ENCODE measurements at places on chromosomes 13 and 19.

- no peak for DNase-seq
These were observed 958.4 kb upstream of the SLC10A2 start for GRCh38 chr13:104024416-104025170.

GRCh38 chr13:20716951-20717350 lies 13.5 kb downstream of the IL17D start:
- no peak for DNase-seq

- no peak for DNase-seq
These were observed 62.2 kb downstream of the RASA3 start for GRCh38 chr13:114070098-114070799.

DNA sequence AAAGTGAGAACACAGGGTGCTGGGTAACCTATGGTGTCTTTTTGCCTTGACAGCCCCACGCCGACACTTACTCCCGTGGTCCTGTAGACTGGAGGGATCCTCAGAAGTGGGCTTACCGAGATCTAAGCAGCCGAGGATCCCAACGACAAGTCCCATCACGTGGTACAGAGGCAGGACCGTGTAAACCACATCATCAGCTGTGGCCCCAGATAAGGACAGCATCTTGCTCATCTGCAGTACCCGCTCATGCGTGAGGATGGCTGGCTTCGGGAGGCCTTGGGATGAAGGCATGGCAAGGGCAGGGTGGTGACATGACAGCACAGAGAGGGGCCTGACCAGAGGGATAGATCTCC lies 2.1 kb downstream of the SLC27A5 start:
- no peak for DNase-seq

GRCh38 chr19:35104361-35104760 lies 11.3 kb upstream of the FXYD3 start:
- DNase-seq, result no peak

GRCh38 chr19:49779731-49780555 lies 13.1 kb downstream of the AP2A1 start:
- DNase-seq, result no peak

DNA sequence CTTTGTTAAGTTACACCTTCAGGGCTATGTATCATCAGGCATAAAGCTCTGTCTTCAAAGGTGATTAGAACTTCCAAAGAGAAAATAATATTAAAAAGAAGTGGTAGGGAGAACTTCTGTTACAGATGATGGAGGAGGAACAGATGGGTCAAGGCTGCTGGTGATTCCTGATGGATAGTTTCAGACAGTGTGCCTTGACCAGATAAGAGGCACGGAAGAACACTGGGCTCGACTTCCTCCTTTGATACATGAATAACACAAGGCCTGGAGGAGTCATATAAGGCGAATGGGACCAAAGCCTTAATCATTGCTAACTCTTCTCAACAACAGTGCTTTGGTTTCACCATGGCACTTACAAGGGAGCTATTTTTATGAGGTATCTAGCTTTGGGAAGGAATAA lies 128.1 kb upstream of the RXFP2 start:
- no peak for DNase-seq

DNA sequence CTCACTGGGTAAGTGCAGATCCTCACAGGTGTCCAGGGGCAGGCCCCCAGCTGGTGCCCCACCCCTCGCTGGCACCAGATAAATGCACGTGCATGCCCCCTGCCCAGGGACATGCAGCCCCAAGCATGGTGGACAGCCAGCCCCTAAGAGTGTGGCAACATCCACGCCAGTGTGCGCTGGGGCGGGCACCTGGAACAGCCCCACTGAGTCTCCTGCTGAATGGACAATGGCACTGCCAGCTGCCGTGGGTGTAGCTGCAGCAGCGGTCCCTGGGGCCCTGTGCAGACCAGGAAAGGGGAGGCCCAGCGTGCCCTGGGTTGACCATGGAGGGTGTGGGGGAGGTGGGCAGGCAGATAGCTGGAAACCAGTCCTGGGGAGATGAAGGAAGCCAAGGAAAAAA lies 538.7 kb upstream of the SGCG start:
- no peak for DNase-seq

- DNase-seq, result no peak
These were observed 73.9 kb downstream of the WTIP start for GRCh38 chr19:34555447-34555846.

- no peak for DNase-seq
These were observed 216.5 kb downstream of the RFC3 start for GRCh38 chr13:34034411-34034810.

GRCh38 chr19:58355908-58356765 lies 2.8 kb upstream of the A1BG start:
- DNase-seq, result no peak

GRCh38 chr19:36986601-36987000 lies 70.5 kb downstream of the ZNF568 start:
- no peak for DNase-seq

DNA sequence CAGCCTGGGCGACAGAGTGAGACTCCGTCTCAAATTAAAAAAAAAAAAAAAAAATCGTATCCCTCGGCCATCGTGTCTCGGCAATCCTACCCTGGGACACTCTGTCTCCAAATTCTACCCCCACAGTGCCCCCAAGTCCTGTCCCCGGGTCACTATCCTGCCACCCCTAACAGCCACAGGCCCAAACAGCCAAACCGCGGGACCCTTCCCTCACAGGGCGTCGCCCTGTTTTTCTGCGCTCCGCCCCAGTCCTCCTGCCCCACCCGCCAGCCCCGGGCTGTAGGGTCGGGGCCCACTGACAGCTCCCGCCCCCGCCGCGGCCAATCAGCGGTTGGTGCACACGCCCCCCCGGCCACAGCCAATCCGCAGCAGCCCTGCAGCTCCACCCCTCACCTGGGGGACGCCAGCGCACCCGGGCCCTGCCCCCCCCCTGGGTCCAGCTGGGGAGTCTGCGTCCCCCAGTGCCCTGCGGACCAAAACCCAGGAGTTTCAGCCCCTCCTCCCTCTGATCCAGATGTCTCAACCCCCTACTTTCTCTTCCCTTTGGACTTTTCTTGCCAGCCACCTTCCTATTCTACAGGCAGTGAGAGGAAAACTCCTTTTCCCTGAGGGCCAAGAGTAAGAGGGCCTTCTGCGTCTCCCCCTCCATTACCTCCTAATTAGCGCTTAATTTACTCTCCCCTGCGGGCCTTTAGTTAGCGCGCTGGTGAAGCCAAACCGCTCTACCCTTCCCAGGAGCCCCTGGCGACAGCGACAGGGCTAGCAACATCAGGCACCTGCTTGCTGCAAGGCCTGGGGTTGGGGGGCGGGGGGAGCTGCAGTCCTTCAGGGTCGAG lies 1.5 kb upstream of the BCAT2 start:
- no peak for DNase-seq

DNA sequence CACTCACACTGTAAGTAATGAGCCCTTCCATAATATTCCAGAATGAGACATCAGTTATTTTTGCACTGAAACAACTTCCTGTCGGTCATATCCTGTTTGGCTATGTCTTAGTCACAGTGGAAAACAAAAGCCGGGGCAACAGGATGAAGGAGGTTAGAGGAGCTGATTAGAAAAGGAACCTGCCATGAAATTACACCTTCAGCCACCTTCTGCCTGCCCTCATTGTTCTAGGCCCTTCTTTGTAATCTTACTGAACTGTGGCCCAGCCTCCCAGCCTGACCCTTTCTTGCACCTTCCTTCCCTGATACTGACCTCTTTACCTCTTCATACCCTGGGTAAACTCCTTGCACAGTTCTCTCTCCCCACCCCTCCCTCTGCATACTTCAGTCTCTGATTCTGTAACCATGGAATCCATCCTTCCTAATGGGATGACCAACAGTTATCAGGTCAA lies 67.3 kb downstream of the DOCK9 start:
- DNase-seq, result no peak

- DNase-seq, result no peak
These were observed 487.2 kb upstream of the GPC6 start for GRCh38 chr13:92739306-92739818.

DNA sequence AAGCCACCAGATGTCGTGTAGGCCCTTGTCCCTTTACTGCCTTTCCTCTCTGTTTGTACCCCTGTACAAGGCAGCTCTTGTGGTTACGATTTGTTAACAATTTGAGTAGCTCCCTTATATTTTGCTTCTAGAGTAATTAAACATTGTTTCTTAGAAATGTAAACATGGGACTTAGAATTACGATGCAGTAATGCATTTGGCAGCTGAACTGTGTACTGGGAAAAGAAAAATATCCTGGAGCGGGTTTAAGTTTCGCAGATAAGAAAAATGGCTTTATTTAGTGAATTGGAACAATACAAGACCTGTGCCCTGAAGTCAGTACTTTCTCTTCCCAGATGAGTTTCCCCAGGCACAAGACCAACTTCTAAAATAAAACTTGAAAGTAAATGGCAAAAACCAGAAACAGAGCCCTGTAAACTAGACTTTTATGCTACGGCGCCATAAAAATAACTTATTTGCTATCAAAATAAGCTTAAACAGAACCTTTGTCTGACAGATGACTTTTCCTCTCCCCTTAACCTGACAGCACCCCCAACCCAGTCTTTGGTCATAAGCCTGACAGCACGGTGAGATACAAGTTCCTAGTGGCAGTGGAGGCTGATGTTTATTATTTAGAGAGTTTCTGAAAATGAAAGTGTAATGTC lies 63.0 kb downstream of the LRCH1 start:
- no peak for DNase-seq

DNA sequence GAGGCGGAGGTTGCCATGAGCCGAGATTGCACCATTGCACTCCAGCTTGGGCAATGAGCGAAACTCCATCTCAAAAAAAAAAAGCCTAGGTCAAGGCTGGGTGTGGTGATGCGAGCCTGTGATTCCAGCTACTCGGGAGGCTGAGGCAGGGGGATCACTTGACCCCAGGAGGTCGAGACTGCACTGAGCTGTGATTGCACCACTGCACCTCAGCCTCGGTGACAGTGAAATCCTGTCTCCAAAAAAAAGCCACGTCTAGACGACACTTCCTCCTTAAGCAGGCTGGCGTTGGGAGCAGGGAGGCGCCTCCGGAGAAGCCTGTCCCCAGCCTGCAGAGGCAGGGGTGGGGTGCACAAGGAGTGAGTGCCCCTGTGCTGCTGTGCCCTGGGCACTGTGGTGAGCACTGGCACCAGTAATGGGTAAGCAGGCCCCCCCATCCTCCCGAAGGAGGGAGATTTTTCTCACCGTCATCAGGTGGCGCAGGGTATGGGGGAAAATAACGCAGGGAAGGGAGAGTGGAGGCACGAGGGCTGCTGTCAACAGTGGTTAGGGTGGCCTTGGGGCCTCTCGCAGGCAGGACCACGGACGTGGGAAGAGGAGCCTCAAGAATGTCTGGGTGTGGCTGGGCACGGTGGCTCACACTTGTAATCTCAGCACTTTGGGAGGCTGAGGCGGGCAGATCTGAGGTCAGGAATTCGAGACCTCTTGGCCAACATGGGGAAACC lies 706 bp downstream of the P2RY11 start:
- no peak for DNase-seq

- no peak for DNase-seq
These were observed 8.3 kb downstream of the GRTP1 start for GRCh38 chr13:113355621-113356020.

DNA sequence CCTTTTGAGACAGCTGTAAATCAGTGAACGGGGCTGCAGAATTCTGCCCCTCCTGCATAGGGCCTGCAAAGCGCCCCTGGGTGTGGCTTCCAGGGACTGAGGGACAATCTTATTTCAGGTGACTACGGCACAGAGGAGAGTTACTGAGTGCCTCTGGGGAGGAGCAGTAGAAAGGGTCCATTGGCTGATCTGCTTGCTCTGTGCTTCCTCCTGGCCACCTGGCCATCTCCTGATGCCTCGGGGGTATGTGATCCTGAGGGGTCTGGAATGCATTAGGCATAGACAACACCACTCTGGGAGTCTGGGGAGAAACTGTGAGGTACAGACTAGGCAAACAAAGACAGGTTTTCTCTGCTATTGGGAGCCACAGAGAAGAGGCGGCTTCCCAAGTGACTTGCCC lies 2.8 kb downstream of the KCTD15 start:
- no peak for DNase-seq

GRCh38 chr13:104372095-104372655 lies 1306.0 kb upstream of the SLC10A2 start:
- DNase-seq, result no peak

- DNase-seq, result no peak
These were observed 589.9 kb downstream of the PCDH9 start for GRCh38 chr13:66640231-66640630.

- no peak for DNase-seq
These were observed 1627.0 kb downstream of the PCDH9 start for GRCh38 chr13:65603160-65603559.

- DNase-seq, result no peak
These were observed 36.7 kb downstream of the DOCK9 start for GRCh38 chr13:98941126-98941525.

GRCh38 chr13:52804202-52804641 lies 44.2 kb downstream of the PCDH8 start:
- DNase-seq, result no peak

DNA sequence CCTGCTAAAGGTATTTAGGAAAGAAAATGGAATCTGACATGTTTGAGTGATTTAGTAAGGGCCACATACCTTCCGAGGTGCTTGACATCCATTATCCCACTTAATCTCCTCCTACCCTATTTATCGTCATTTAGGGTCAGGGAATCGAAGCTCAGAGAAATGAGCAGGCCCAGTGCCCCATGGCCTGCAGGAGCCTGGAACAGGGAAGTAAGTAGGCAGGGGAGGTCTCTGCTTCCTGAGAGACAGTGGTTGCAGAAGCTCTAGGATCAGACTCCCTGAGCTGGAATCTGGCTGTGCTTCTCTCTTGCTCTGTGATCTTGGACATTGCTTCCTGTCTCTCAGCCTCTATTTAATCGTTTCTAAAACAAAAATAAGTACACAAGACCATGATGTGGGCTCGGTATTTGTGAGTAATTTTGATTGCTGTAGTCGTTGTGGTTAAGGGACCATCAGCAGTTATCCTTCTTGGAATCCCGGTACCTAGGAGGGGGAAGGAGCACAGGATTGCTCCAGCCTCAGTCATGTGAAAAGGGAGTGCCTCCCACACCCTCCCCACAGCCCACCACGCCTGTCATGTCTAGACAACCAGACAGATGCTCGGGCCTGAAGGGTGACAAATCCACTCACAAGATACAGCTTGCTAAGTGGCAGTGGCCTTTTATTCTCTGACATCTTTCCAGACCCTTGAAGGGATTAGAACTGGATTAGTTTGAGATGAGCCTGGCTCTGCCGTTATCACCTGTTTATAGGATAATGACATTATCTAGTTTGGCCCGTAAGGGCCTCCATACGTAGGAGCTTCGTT lies 169.2 kb upstream of the TSHZ3 start:
- no peak for DNase-seq

DNA sequence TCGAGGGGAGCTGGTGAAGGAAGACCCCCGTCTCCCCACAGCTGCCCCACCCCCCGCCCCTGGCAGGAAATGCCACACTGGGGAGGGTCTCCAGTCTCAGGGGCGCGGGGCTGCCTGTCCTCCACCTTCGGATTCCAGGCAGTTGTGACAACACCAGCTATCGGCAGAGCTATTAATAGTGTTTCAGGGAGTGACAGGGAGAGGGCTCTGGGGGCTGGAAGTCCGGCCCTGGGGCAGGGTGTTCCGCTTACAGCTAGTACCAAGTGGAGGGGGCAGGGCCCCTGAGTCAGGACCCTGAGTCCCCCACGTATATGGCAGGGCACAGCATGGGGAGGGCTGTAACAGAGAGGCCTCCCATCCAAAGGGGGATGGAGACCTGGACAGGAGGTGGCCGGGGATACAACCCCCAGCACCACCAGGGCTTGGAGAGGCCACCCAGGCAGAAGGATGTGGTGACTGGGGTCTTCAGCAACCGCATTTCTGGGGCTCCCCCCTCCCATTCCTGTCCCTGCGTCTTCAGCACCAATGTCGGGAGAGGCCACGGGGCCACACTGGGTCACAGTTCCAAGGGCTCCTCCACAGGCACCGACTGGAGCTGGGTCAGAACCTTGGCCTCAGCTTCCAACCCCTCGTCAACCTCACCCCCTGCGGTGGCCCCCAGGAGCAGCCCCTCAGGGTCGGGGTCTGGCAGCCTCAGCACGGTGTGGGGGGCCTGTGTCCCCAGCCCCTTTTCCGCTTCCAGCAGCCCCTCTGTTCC lies 3.9 kb downstream of the SIX5 start:
- no peak for DNase-seq

Data from nucleus accumbens (tissue), 56 donors.